ENCODE measurements at places on chromosomes 7 and 10.

- no peak for DNase-seq
Observed at GRCh38 chr10:11229893-11230292, 212.2 kb downstream of the CELF2 start.

- no peak for DNase-seq
Observed at GRCh38 chr10:29021591-29021990, 267.3 kb upstream of the LYZL1 start.

- no peak for DNase-seq
Observed at GRCh38 chr7:99617192-99617781, 541 bp downstream of the ZSCAN25 start.

GRCh38 chr10:17196045-17196444 lies 5.4 kb downstream of the TRDMT1 start:
- DNase-seq: no peak

DNA sequence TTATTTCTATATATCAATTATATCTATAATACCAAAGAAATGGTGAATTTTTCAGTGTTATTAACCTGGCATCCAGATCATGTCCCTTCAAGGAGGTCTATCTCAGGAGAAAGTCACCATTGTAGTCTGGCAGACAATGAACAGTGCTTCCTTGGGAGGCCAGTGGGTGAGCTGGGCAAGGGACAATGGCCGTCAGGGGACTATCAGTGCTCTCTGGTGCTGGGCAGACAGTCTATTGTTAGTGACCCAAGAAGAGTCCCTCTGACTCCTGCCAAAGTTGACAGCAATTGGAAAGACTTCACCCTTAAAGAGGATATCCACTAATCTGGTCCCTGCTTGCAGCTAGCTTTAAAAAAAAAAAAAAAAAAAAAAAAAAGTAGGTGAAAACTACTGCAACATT lies 7.1 kb downstream of the JAZF1 start:
- DNase-seq: no peak

Data from Caki2 (cell line).